ENCODE measurements at places on chromosomes 16 and 17.

GRCh38 chr17:39979893-39980350 is 685 bp upstream of the PSMD3 start:
- peaks cover 26% of the 10 kb centered on the region for H3K4me1 ChIP-seq
- H3K27me3 ChIP-seq = peaks cover 50% of the 10 kb centered on the region
- H3K27ac ChIP-seq = peak overlapping the region; percentile 81

DNA sequence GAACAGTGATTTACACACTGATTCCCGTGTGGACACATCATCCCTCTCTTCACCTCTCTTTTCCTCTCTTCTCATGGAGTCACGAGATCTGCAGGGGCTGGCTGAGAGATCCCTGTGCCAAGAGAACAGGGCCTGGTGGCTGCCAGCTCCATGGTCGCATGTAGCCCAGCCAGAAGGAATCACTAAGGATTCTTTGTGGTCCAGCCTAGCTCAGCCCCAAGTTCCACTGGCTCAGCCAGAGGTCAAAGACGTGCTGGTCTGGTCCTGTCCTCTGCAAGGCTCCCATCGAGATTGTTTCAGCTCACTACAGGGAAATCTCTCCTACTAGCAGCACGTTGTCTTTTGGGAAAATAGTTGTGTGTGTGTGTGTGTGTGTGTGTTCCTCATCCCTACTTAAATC is 66.4 kb downstream of the NDEL1 start:
- peaks cover 15% of the 10 kb centered on the region for H3K36me3 ChIP-seq
- H3K4me3 ChIP-seq = no peak overlapping the region
- H3K4me1 ChIP-seq = no peaks in the 10 kb centered on the region
- H3K27ac ChIP-seq = no peak overlapping the region
- no peaks in the 10 kb centered on the region for H3K27me3 ChIP-seq

- no peaks in the 10 kb centered on the region for H3K36me3 ChIP-seq
- H3K4me1 ChIP-seq = no peaks in the 10 kb centered on the region
- H3K27ac ChIP-seq = no peak overlapping the region
- H3K4me3 ChIP-seq = no peak overlapping the region
- no peak for DNase-seq
Measured at GRCh38 chr17:47338026-47338425, 14.3 kb downstream of the EFCAB13 start.

GRCh38 chr17:17787568-17787967 is 49.2 kb downstream of the SREBF1 start:
- H3K27me3 ChIP-seq = no peaks in the 10 kb centered on the region
- H3K4me1 ChIP-seq = peaks cover 28% of the 10 kb centered on the region
- H3K36me3 ChIP-seq = peaks cover 13% of the 10 kb centered on the region
- no peak for DNase-seq
- no peak overlapping the region for H3K4me3 ChIP-seq

GRCh38 chr17:45980855-45981254 is 18.2 kb upstream of the STH start:
- H3K36me3 ChIP-seq = no peaks in the 10 kb centered on the region
- H3K27me3 ChIP-seq = peaks cover 64% of the 10 kb centered on the region
- DNase-seq = no peak
- H3K4me1 ChIP-seq = no peaks in the 10 kb centered on the region
- H3K4me3 ChIP-seq = no peak overlapping the region
- no peak overlapping the region for H3K27ac ChIP-seq

- no peak overlapping the region for H3K27ac ChIP-seq
- DNase-seq = no peak
- H3K36me3 ChIP-seq = peaks cover 11% of the 10 kb centered on the region
Measured at GRCh38 chr17:82936768-82937171, 96.9 kb upstream of the ZNF750 start.

GRCh38 chr17:61389670-61390478 is 9.8 kb upstream of the TBX2 start:
- no peak overlapping the region for H3K27ac ChIP-seq
- H3K4me1 ChIP-seq = no peaks in the 10 kb centered on the region
- no peak overlapping the region for H3K4me3 ChIP-seq
- DNase-seq = peak; percentile 65
- H3K27me3 ChIP-seq = peaks cover 14% of the 10 kb centered on the region

- no peak for DNase-seq
- H3K36me3 ChIP-seq = peaks cover 10% of the 10 kb centered on the region
- H3K4me1 ChIP-seq = peaks cover 49% of the 10 kb centered on the region
- H3K27ac ChIP-seq = no peak overlapping the region
- H3K27me3 ChIP-seq = no peaks in the 10 kb centered on the region
Measured at GRCh38 chr16:85017151-85017550, 5.8 kb upstream of the ZDHHC7 start.

GRCh38 chr17:5677620-5678019 is 93.3 kb upstream of the NLRP1 start:
- no peaks in the 10 kb centered on the region for H3K4me1 ChIP-seq
- H3K27me3 ChIP-seq = peaks cover 93% of the 10 kb centered on the region
- no peak for DNase-seq
- no peaks in the 10 kb centered on the region for H3K36me3 ChIP-seq

DNA sequence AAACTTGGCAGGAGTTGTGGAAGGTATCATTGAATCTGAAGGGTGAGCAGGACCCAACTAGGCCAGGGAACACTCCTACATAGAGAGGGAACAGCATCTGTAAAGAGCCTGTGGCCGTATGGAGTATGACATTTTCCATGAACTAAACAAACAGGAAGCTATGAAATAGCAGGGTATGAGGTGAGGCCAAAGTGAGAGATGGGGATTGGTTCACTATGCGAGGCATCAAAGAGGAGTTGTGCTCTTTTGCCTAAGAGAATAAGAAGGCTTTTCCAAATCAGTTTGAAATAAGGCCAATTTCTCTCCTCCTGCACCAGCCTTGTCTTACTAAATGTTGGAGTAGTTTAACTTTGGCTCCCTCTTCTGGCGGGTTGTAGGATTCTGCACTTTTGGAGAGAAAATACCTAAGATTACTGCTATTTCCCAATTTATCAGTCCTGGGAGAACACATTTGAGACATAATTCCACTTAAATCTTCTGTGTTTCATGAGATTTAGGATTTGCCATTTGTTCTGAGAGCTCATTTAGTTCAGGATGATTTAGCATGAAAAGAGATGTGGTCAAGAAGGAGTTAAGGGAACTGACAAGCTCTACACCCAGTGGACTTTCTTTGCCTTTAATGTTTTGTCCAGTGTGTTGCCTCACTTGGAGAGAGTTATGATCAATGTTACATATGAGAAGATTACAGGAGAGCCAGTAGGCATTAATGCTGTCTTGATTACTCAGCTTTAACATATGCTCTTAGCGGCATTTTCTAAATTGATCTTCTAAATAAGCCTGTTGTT is 55.4 kb downstream of the TNRC6C start:
- no peak overlapping the region for H3K4me3 ChIP-seq
- peak; percentile 16 for DNase-seq
- H3K27ac ChIP-seq = no peak overlapping the region
- no peaks in the 10 kb centered on the region for H3K27me3 ChIP-seq
- H3K36me3 ChIP-seq = no peaks in the 10 kb centered on the region

- no peak for DNase-seq
- no peaks in the 10 kb centered on the region for H3K27me3 ChIP-seq
- no peaks in the 10 kb centered on the region for H3K4me1 ChIP-seq
- H3K36me3 ChIP-seq = no peaks in the 10 kb centered on the region
Measured at GRCh38 chr17:10777890-10778289, 26.0 kb downstream of the TMEM238L start.

DNA sequence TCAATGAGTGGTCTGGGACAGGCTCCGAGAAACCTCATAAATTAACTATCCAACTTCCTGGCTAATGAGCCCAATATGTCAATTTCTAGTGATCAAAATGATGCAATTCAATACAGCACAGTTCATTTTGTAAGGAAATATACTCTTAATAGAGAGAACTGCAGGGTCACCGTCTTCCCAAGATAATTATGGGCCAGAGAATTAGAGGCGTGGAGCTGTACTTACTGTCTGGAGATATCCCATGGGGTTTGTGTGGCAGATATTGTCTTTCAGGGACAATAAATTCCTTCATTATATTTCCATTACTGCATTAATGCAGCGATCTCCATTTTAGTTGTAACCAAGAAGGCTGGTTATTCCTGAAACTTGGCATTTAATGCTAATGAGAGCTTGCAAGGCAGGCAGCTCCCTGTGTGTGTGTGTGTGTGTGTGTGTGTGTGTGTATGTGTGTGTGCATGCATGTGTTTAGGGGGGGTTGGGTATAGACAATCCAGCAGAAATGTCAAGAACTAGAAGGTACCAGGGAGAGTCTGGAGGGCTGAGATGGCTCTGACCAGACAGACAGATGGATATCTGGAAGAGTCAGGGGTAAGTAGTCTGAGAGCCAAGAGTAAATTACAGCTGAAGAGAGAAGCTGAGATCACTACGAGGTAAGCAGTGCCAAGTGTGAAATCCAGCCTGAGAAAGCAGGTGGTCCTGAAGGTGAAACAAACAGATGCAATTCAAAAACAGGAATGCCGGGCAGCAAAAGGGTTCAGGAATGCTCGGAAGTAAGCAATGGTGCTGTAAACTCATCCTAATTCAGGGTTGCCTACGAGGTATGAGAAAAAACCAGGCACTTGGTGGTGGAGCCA is 393.0 kb downstream of the CA10 start:
- H3K27me3 ChIP-seq = peaks cover 85% of the 10 kb centered on the region
- peaks cover 18% of the 10 kb centered on the region for H3K4me1 ChIP-seq
- no peak overlapping the region for H3K4me3 ChIP-seq
- no peaks in the 10 kb centered on the region for H3K36me3 ChIP-seq
- no peak overlapping the region for H3K27ac ChIP-seq
- DNase-seq = no peak

- peaks cover 13% of the 10 kb centered on the region for H3K27me3 ChIP-seq
- H3K4me1 ChIP-seq = peaks cover 36% of the 10 kb centered on the region
- DNase-seq = no peak
- peaks cover 32% of the 10 kb centered on the region for H3K36me3 ChIP-seq
- no peak overlapping the region for H3K4me3 ChIP-seq
Measured at GRCh38 chr17:79930877-79931816, 91.9 kb upstream of the CBX4 start.

- H3K4me1 ChIP-seq = peaks cover 17% of the 10 kb centered on the region
- peak overlapping the region; percentile 88 for H3K4me3 ChIP-seq
- peak overlapping the region; percentile 79 for H3K27ac ChIP-seq
- no peaks in the 10 kb centered on the region for H3K27me3 ChIP-seq
Measured at GRCh38 chr17:60392845-60393702, 1.1 kb upstream of the USP32 start.

GRCh38 chr16:89246383-89246902 is 28.9 kb downstream of the ZNF778 start:
- peaks cover 42% of the 10 kb centered on the region for H3K27me3 ChIP-seq
- peaks cover 43% of the 10 kb centered on the region for H3K36me3 ChIP-seq

DNA sequence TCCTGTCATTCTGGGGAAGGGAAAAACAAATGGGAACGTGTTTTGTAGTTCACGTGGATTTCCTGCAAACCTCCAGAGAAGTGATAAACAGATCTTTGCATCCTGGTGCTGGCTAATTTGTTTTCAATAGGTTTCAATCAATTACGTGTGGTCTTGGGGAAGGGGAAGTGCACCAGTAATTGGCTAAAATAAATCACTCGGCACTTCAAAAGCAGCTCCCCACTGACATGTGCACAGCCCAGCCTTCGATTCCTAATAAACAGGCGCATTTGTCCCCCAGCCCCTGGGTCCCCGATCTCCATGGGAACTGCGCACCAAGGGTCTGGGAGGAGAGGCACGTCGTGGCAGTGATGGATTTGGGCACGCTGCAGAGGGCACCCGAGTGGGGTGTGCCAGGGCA is 112.9 kb upstream of the GSE1 start:
- no peak overlapping the region for H3K27ac ChIP-seq
- H3K4me1 ChIP-seq = peaks cover 8% of the 10 kb centered on the region
- H3K36me3 ChIP-seq = peaks cover 5% of the 10 kb centered on the region
- peaks cover 70% of the 10 kb centered on the region for H3K27me3 ChIP-seq

GRCh38 chr17:63495491-63495890 is 18.6 kb downstream of the ACE start:
- H3K4me1 ChIP-seq = no peaks in the 10 kb centered on the region
- H3K27ac ChIP-seq = no peak overlapping the region
- H3K4me3 ChIP-seq = no peak overlapping the region

GRCh38 chr16:31329671-31330552 is 25.1 kb upstream of the ITGAX start:
- DNase-seq = no peak
- no peak overlapping the region for H3K27ac ChIP-seq
- peaks cover 4% of the 10 kb centered on the region for H3K4me1 ChIP-seq

- no peak for DNase-seq
- H3K27me3 ChIP-seq = peaks cover 40% of the 10 kb centered on the region
- H3K27ac ChIP-seq = no peak overlapping the region
- peaks cover 2% of the 10 kb centered on the region for H3K36me3 ChIP-seq
- no peak overlapping the region for H3K4me3 ChIP-seq
- H3K4me1 ChIP-seq = no peaks in the 10 kb centered on the region
Measured at GRCh38 chr17:44952946-44953475, 5.4 kb upstream of the KIF18B start.

GRCh38 chr16:73049511-73049910 is 1.6 kb upstream of the ZFHX3 start:
- DNase-seq = no peak
- H3K4me3 ChIP-seq = no peak overlapping the region
- peaks cover 32% of the 10 kb centered on the region for H3K4me1 ChIP-seq
- peaks cover 20% of the 10 kb centered on the region for H3K36me3 ChIP-seq
- no peak overlapping the region for H3K27ac ChIP-seq

GRCh38 chr16:79599837-79600637 is 500 bp downstream of the MAF start:
- DNase-seq = peak; percentile 58
- H3K4me1 ChIP-seq = peaks cover 24% of the 10 kb centered on the region
- peaks cover 30% of the 10 kb centered on the region for H3K36me3 ChIP-seq
- peak overlapping the region; percentile 91 for H3K27ac ChIP-seq
- H3K4me3 ChIP-seq = peak overlapping the region; percentile 81

GRCh38 chr17:11928436-11928835 is 68.8 kb downstream of the ZNF18 start:
- H3K27me3 ChIP-seq = no peaks in the 10 kb centered on the region
- no peak for DNase-seq
- no peaks in the 10 kb centered on the region for H3K4me1 ChIP-seq
- no peak overlapping the region for H3K27ac ChIP-seq
- peaks cover 3% of the 10 kb centered on the region for H3K36me3 ChIP-seq

- no peaks in the 10 kb centered on the region for H3K27me3 ChIP-seq
- no peaks in the 10 kb centered on the region for H3K36me3 ChIP-seq
- H3K27ac ChIP-seq = no peak overlapping the region
- no peak overlapping the region for H3K4me3 ChIP-seq
- peaks cover 27% of the 10 kb centered on the region for H3K4me1 ChIP-seq
- DNase-seq = no peak
Measured at GRCh38 chr17:27496971-27497370, 40.7 kb downstream of the KSR1 start.

- H3K27me3 ChIP-seq = peaks cover 65% of the 10 kb centered on the region
- peaks cover 15% of the 10 kb centered on the region for H3K36me3 ChIP-seq
- H3K27ac ChIP-seq = no peak overlapping the region
- no peak overlapping the region for H3K4me3 ChIP-seq
- peaks cover 10% of the 10 kb centered on the region for H3K4me1 ChIP-seq
- DNase-seq = no peak
Measured at GRCh38 chr16:89173174-89173921, 1.8 kb downstream of the CDH15 start.

All from Calu3 (cell line).